ENCODE measurements at places on chromosomes 7 and 10. TPM values are rescaled to one million over a fixed set of nuclear protein-coding genes. Genes with fewer than 3 reads are reported as not detected.
A peak's percentile ranks its signal among the peaks of the same experiment; 100 is the strongest.

- no peak for DNase-seq
Observed at GRCh38 chr10:33416209-33416608, 81.7 kb upstream of the NRP1 start.

DNA sequence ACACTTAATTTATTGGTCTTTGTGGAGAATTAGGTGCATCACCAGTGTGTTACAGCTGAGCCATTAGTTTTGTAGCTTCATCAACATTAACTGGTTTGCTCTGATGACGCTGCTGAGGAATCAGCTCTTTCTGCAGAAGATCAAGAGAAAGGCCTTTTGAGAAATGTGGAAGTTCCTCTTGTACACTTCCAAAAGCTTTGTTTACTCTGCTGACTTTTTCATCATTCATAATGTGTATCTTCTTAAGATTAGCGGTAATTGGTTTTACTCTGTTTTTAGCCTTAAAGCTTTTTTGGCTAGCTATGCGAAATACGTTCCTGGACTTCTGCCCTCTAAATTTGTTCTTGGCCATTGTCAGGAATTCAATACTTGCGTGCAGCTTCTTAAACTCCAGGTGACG lies 8.2 kb upstream of the PHYH start:
- no peak for DNase-seq

DNA sequence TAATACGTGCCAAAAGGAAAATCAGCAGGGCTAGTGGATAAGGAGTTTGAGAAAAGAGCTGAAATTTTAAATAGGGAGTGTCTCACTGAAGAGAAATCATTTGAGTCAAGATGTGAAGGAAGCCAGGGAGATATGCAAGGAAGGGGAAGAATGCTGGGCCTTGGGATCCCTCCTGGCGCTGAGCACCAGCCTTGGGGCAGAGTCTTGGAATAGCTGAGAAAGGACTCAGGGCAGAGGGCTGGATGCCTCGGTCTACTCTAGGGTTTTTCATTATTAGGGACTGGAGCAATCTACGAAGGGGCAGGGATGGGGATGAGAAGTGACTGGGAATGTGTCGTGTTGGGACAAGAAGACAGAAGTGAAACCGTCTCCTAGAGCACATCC lies 484 bp downstream of the ZWINT start:
- no peak for DNase-seq

GRCh38 chr10:103757531-103758293 lies 97.7 kb downstream of the SH3PXD2A start:
- peak; percentile 86 for DNase-seq

DNA sequence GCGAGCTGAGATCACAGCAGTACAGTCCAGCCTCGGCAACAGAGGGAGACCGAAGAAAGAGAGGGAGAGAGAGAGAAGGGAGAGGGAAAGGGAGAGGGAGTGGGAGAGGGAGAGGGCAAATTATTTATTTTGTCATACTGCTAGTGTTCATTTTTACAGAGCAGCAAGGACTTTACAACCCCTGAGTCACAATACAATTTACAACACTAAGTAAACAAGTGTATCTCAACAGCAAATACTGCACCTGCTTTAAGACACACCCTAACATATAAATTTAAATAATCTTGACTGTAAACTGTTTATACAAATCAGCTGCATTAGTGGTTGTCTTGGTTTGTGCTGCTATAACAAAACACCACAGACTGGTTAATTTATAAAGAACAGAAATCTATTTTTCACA lies 27.2 kb downstream of the HTR5A start:
- DNase-seq = no peak

TCF7L2 gene
- total RNA-seq = 17.4 TPM

SPOCK2 gene
- 7.8 TPM for total RNA-seq

DNA sequence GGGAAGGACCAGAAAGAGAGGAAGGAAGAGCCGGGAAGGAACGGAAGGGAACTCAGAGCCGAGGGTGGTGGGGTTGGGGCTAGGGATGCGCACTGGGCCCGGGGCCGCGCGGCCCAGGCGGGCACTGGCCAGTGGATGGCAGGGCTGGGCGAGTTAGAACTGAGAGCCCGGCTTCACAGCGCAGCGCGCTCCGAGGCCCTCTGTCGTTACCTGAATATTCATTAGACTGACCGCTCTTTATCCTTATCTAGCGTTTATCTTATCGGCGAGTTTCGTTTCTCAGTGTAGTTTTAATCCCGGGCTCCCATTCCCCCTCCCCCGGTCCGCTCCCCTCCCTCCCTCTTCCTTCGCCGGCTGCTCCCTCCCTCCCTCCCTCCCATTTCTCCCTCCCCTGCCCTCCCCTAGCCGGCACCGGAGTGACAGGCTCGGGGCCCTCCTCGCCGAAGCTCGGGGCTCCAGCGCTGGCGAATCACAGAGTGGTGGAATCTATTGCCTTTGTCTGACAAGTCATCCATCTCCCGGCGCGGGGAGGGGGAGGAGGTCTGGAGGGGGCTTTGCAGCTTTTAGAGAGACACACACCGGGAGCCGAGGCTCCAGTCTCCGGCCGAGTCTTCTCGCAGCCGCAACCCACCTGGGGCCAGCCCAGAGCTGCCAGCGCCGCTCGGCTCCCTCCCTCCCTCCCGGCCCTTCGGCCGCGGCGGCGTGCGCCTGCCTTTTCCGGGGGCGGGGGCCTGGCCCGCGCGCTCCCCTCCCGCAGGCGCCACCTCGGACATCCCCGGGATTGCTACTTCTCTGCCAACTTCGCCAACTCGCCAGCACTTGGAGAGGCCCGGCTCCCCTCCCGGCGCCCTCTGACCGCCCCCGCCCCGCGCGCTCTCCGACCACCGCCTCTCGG lies at the start of gene PAX2:
TSS of gene PAX2 (plus strand) at position 596 of the 895 bp plus-strand sequence. CDS start 679 bp downstream, outside the sequence.
- DNase-seq = no peak

DNA sequence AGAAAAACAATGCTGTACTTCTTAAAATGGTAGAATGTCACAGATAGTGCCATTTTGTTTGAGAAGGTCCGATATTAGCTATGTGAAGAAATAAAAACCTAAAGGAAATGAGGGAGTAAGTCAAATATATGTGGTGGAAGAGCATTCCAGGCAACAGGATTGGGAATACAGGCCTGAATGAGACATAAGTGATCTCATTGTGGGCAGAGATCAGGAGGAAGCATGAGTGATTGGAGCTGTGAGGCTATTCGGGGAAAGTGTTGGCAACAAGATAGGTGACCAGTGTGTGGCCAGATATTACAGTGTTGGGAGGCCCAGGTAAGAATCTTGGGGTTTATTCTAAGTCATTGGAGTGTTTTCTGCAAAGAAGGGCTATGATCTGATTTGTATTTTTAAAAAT lies 41.3 kb upstream of the AGMO start:
- DNase-seq = no peak

- DNase-seq = no peak
Observed at GRCh38 chr7:50197549-50197948, 104.5 kb upstream of the ZPBP start.

DNA sequence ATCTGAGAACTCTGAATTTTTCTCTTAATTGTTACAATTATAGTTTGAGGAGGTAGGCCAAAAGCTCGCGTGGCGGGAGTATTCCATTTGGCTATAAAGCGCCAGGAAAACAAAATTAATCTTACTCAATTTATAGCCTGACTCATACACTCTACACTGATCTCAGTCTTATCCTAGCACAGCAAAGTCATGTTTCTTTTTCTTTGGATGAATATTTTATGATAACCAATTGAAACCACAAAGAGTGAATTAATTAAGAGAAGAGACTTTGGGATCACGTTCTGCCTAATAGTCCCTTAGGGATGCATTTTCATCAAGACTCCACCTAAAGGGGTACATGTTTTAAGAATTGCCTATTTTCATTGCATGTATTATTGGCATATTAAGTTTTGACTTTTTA lies 420.8 kb downstream of the HGF start:
- DNase-seq = no peak

GRCh38 chr7:135467207-135467711 lies 42.6 kb downstream of the CNOT4 start:
- no peak for DNase-seq

GRCh38 chr10:44908066-44908749 lies 2.9 kb upstream of the TMEM72 start:
- DNase-seq = no peak
